ENCODE measurements at places on chromosomes 1 and 21. TPM values are rescaled to one million over a fixed set of nuclear protein-coding genes. Genes with fewer than 3 reads are reported as not detected.

PIK3CD gene
- total RNA-seq = 5.3 TPM

PRDX1 gene
- total RNA-seq = 272 TPM

NLRP3 gene
- 1.2 TPM for total RNA-seq

DFFB gene
- total RNA-seq = 10.3 TPM

MPZ gene
- total RNA-seq = 8.7 TPM

DNA sequence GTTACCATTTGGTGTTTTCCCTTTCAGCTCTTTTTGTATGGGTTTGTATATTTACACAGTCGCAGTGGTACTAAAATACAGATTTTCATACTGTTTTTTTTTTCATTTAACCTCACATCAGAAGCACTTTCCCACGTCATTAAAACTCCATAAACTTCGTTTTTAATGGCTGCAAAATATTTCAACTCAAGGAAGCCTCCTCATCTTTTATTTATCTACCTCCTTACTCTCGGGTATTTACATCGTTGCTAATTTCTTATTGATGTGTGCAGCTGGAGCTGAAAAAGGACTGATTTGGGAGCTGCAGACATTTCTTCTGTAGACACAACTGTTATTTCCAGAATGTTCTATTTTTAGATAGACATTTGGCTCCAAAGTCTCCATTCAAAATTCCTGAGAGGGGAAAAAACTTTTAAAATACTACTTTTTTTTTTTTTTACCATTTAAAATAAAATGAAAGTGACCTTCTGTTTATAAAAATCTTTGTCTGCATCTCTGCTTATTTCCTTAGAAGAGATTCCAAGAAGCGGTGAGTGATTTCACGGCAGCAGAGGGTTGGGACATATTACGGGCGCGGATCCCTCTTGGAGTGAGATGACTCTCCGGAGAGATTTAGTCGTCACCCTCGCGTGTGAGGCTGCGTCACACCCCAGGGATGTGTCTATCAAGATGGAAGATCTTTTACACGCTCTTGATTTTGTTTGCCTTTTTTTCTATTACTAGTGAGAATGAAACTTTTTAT, 10.1 kb downstream of the RUNX3 start:
- no peak for DNase-seq

- DNase-seq = no peak
Observed at GRCh38 chr1:79902418-79902817, 895.9 kb upstream of the ADGRL4 start.

- peak; percentile 92 for DNase-seq
Observed at GRCh38 chr1:183635099-183635605, 431 bp downstream of the ARPC5 start.

DNA sequence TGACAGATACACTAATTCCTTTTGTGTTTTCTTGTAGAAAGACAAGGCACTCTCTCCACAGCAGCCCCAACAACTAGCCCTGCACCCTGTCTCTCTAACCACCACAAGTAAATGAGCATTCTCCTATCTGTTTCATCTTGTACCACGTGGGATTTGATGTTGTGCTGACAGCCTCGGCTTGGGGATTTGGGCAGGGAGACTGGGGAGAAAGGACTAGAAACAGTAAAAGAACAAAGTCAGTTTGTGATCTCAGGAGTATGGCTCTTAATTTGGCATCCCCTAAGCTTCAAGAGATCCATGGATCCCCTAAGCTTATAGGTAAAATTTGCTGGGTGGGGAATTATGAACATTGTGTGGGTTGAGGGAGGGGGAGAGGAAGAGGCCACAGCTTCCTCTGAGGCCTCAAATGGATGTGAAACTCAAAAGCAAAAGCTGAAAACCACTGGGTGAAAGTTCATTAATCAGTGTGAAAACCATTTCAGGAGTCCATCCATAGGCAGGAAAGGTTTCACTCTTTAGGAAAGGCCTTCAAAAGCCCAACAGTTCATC, 3.1 kb downstream of the C1orf162 start:
- DNase-seq = no peak

DNA sequence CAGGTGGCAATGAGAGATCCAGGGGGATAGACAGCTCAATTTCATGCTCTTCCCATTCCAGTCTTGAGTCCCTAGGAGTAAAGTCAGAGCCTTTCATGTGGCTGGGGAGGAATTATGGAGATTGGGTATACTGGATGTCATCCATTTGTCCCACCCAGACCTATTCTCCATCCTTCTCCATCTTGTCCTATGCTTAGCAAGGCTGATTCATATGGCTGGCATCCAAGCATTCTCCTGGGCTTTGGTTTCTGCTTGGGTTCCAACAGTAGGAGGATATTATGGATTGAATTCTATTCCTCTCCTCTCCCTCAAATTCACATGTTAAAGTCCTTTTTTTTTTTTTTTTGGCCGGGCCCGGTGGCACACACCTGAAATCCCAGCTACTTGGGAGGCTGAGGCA, 3.8 kb upstream of the CDC20 start:
- no peak for DNase-seq

DNA sequence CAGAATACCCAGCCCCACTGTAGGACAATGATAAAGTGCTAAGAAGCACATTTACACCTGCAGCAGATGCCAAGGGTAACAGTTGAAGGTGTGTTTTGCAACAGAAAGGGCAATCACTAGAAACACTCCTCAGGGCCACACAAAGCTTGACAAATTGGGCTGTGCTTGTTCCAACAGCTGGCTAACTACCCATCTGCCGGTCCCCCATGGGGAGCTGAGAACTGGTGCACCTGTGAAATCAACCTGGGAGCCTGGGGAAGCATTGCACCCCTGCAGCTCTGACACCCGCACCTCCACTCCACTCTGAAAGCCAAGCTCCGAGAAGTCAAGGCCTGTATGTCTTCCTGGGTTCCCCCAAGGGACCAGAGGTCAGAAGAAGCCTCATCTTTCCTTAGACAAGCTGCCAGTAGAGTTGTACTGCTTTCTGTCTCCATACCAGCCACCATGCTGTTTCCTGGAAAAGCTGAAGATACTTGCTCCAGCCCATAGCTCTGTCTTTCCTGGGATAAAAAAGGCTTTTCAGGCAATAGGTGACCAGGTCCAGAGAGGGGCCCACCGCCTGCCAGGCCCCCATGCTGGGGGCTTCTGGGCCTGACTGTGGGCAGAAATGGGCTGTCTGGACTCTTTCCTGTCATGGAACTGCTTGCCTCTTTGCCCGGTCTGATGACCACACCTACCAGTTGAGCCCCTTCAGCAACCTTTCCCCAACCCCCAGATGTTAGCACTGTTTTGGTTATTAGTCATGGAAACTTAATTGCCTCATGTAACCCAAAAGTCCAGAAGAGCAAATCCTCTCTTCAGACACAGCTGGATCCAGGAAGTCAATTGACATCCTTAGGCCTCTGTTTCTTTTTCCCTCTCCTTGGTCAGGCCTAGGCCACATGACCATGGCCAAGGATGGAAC, 93.6 kb downstream of the KIF14 start:
- peak; percentile 20 for DNase-seq

DNA sequence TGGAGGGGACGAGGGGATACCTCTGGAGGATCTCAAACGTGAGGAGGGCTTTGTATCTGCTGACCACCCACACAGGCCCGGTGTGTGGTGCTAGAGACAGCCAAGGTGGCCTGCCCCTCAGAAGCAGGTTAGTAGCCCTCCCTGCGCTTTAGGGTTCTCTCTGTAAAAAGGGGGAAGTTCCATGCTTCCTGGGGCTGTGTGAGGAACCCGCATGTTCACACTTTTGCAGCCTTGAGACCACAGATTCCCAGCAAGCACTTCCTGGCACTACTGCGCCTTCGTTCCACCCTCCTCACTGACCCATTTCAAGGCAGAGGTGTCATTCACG, 7.9 kb upstream of the GUCA2B start:
- DNase-seq = no peak

DNA sequence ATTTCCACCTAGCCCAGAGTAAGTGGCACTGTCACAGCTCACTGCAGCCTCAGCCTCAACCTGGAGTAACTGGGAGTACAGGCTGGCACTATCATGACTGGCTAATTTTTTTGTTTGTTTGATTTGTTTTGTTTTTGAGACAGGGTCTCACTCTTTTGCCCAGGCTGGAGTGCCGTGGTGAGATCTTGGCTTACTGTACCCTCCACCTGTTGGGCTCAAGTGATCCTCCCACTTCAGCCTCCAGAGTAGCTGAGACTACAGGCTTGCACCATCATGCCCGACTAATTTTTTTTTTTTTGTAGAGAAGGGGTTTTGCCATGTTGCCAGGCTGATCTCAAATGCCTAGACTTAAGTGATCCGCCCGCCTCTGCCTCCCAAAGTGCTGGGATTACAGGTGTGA, 2.5 kb downstream of the UCK2 start:
- no peak for DNase-seq

- DNase-seq = no peak
Observed at GRCh38 chr1:211344152-211344618, 17.6 kb downstream of the TRAF5 start.

GRCh38 chr1:59759156-59759925, 55.4 kb upstream of the HOOK1 start:
- DNase-seq = peak; percentile 94

DNA sequence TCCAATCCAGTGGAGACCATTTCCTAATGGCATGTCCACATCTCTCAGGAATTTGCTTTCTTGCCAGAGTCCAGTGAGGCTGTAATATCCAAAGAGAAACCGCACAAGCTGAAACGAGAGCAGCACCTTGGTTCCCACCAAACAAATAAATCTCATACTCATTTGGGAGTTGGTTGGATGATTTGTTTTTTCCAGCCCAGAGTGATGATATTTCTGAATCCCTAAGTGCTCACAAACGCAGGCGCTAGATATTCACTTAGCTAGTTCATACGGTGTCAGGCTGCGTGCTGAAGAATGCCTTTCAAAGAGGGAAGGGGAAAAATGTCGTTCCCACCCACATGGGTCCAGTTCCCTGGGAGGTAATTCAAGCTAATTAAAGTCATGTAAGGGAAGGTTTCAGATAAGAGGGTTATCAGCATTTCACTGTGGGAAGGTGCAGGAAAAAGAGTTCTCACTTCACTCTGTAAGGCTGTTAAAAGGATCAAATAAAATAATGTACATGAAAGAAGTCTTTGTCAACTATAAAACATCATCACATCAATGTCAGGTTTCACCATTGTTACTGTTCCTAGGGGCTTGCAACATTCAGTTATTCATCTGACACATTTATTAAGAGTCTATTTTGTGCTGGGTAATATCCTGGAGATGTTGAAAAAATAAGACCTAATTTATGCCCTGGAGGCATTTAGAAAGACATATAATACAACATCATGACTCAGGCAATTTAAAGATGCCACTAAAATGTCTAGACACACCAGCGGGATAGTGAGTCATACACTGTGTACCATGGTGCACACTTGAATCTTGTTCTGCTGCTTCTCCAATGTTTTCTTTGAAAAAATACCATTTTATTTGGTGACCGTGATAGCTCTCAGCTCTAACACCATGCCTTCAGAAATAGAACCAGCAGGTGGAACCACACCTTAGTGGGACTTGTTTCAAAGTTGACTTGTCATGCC, 19.3 kb downstream of the DPT start:
- no peak for DNase-seq

DNA sequence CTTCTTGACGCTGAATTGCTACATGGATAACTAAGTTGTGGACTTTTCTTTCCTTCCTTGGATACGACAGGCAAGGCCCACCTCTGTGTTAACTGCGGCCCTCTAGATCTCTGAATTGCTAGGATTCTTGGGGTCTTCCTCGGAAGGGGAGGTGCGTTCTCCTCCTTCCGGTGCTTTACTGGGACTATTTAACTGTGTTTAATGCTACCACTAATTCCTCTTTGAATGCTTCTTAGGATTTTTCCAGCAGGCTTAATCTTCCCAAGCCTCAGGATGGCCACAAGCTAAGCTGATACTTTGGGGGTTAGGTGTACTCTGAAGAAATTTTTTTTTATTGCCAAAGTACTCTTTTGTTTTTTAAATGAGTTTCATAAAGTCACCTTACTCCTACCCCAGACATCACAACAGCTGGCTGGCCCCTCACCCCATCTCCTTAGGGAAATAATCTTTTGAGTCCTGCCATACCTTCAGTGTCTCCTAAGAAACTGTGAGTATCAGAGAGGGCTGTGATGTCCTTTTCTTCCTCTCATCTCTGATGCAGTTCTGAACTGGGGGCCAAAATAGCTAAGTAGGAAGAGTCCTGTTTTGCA, 21.4 kb downstream of the KIRREL1 start:
- DNase-seq = no peak

- DNase-seq = peak; percentile 14
Observed at GRCh38 chr1:76390456-76390855, 315.9 kb downstream of the ST6GALNAC3 start.

DNA sequence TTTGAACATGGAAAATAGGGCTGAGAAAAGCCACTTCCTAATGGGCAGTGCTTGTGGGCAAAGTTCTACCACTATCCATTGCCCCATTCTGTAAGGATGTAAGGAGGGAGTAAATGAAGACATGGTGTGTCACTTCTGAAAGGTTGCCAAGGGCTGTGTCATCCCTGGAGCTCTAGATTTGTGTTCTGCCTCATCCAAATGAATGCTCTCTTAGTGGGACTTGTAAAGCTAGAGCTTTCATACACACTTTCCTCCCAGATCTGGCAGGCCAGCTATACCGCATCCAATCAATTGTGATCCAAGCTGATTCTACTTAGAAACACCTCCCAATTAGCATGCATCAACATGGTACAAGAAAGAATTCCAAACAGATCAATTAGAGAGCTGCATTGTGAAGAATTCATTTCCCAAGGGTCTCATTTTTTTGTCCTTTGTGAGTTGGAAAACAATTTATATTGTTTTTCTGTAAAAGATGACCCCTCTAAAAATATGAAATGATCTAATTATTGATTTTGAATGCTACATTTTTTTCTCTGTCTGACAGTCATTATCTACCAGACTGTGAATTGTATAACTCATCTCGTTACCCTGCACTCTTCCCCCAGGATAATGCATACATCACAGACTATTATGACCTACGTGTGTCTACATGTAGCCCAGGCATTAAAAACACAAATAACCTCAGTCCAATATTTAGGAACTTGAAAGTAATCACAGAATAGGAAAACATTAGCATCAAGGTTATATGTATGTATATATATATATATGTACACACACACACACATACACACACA, 117.1 kb upstream of the DUSP10 start:
- DNase-seq = no peak

- DNase-seq = no peak
Observed at GRCh38 chr1:207659545-207660153, 14.7 kb downstream of the CR1L start.

DNA sequence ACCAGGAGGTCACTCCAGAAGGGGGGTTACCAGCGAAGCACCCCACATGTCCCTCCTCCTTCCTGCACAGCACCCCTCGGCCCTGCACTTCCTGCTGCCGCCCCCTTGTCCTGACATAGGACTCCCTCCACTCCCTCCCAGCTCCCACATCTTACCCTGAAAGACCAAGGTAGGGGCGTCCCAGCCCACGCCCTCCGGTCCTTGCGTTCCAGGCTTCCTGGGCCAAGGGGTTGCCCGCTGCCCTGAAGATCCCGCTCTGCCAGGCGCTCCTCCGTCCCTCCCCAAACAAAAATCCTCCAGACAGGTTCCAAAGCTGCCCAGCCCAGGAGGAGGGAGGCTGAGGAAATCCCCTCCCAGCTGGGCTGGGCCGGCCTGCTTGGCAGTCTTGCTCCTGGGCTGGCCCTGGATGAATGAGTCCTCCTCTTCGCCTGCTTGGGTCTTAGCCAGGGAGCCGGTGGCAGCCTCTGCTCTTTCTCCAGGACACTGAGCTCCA, at the start of gene RHBDL2:
TSS of gene RHBDL2 (minus strand) at position 304 of the 493 bp plus-strand sequence. CDS start 22,618 bp downstream, outside the sequence.
- DNase-seq = peak; percentile 40
